ENCODE measurements at places on chromosomes 3 and 15.

DNA sequence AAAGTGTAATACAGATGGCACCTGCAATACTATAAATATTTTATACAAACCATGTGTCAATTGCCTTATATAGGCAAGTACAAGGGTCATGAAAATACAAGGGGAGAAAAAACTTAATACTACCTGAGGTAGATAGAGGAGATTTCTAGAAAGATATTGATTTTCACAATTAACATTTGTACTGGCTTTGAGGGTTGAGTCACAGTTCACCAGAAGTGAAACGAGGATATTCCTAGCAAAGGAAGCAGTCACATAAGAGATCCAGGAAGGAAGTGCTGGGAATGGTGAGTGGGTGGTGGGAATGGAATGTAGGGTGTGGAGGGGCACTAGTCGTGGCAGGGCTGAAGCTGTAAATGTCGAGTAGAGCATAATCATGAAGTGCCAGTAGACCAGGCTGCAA, 108.7 kb downstream of the P2RY1 start:
- no peak for DNase-seq

- no peak for DNase-seq
These were observed 551.8 kb downstream of the DIPK2A start for GRCh38 chr3:144523396-144523795.

GRCh38 chr3:23422517-23422851, 219.4 kb downstream of the UBE2E2 start:
- DNase-seq = no peak

- DNase-seq = no peak
These were observed 5.6 kb upstream of the RPP25 start for GRCh38 chr15:74962219-74962618.

DNA sequence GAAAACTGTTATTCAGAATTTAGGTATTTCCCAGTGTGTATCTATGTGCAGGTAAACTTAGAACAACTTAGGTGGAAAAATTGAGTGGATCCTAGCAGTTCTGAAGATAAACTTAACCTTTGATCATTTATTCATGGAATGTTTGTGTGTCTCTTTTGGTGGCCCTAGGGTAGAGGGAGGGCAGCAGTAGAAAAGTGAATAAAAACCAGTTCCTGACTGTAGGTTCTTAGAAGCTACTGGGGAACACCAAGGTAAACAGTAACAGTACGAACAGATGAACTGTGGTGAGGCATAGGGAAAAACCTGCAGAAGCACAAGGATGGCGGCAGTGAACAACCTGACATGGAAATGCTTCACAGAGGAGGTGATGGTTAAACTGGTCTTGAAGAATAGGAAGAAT, 2.5 kb downstream of the SNRK start:
- DNase-seq = no peak

DNA sequence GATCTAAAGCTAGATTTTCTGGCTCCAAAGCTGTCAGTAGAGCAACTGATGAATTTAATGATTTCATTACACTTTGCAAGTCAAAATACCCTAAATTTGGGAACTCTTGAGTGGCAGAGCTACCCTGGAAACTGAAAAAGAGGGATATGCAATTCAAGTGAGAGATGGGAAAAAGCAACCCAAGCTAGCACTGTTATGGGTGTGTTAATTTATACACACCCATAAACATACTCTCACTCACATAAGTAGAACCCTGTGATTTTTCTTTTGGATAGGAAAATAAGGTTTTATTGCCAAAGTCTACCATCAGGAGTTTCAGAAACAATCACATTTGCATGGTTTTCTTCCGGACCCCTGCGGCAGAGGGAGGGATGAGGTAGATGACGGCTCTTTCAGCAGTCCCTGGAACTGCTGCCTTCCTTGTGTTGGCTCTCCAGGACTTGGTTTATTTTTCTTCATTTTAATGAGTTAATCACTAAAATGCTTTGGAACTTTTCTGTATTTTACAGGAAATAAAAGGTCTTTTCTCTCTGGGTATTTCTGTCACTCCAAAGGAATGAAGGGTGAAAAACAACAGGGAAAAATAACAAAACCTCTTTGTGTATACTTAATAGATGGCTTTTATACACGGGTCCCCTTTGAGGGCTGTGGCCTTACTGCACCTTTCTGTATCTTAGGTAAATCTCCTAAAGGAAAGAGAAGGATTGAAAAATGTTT, 63.8 kb downstream of the TTC23 start:
- DNase-seq = no peak

GRCh38 chr3:57783186-57784088, 27.3 kb downstream of the SLMAP start:
- no peak for DNase-seq

DNA sequence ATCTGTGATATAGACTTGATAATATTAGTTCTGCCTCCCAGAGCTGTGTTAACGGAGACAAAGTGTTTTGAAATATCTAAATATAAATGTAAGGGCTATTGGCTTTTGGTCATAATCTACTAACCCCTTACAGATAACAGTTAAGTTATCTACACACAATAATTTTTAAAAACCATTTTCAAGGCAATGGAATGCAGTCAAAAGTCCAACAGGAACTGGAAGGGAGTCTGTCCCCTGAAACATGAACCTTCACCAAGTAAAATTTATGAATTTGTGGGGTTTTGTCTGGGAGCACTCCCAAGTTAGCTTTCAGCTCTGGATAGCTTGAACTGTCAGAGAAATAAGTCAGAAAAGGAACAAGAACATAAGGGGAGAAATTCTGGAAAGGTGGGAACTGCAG, 312.3 kb upstream of the ICE2 start:
- DNase-seq = no peak

- no peak for DNase-seq
These were observed 72.7 kb downstream of the NUP210 start for GRCh38 chr3:13347390-13347950.

GRCh38 chr15:81011593-81011992, 10.9 kb downstream of the TLNRD1 start:
- no peak for DNase-seq

DNA sequence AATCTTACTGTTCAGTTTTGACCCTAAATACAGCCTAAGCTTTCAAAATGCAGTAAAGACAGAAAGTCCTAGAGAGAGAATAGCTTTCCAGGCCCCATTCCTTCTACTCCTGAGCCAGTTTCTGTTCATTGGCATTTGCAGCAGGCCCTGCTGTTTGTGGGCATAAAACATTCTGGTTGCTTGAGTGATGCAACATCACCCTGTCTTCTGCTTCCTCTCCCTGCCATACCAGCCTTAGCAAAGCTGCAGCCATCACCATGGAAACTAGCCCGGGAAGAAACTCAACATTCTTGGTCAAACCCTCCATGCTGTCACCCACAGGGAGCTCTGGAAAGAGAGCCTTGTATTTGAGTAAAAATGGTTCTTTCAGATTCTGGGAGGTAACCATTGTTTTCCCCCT, 325.7 kb downstream of the MAGI1 start:
- DNase-seq = no peak

GRCh38 chr3:73808862-73809509, 184.2 kb upstream of the PDZRN3 start:
- DNase-seq = no peak

DNA sequence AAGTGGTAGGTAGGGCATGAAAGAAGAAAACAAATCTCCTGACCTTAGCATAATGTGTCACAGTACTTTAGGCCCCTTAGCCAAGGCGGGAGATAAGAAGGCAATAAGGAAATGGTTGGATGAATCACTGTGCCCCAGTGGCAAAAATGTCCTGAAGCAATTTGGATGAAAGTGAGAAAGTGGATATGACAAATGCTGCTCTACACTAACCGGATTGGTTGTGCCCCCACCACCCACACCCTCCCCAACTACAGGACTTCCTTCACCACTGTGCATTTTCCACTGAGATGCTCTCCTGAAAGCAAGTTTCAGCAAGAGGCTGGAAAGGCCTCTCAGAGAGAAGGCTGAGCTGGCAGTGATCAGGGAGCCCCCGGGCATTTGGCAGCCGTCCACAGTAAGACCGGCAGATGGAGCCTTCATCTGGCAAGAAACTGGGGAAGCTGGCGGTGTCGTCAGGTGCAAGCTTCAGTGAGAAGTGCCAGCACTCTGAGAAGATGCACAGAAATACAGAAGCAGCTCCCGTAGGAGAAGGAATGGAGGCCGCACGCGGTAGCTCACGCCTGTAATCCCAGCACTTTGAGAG, 63.8 kb downstream of the ATP1B3 start:
- no peak for DNase-seq

GRCh38 chr15:82943176-82943575, 9.3 kb downstream of the HOMER2 start:
- DNase-seq = no peak

DNA sequence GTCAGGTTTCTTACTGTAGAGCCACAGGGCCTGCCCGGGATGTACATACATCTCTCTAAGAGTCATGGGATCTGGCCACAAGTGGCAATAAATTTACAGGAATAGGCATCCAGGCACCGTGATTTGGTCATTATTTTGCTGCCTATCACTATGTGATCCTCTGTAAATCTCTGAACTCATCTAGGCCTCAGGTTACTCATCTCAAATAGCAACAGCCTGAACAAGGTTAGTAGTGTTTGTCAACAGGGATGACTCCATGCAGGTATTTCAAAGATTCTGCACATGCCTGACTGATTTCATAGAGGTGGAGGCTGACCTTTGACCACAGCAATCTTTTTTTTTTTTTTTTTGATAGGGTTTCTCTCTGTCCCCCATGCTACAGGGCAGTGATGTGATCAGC, 88.8 kb upstream of the TBL1XR1 start:
- DNase-seq = no peak

DNA sequence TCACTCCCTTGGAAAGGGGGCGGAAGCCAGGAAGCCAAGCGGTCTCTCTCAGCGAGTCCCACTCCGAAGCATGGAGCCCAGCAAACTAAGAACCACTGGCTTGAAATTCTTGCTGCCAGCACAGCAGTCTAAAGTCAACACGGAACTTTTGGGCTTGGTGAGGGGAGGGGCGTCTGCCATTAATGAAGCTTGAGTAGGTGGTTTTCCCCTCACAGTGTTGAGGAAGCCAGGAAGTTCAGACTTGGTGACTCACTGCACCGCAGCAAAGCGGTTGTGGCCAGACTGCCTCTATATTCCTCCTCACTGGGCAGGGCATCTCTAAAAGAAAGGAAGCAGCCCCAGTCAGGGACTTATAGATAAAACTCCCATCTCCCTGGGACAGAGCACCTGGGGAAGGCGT, 665.4 kb upstream of the CBLB start:
- DNase-seq = peak; percentile 17

DNA sequence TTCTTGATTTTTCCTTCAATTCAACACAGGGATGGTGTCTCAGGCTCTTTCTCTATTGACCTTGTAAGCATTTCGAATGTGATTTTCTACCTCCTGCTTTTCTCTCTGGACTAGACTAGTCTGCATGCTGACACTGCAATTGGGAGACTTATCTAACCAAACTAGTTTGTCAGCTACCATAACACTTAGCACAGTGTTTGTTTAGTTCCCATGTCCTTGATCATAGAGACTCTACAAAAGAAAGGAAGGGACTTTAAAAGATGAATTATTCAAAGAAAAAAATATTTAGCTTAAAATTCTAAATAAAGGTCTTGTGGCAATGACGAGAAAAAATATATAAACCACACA, 407.0 kb downstream of the ERC2 start:
- DNase-seq = no peak

DNA sequence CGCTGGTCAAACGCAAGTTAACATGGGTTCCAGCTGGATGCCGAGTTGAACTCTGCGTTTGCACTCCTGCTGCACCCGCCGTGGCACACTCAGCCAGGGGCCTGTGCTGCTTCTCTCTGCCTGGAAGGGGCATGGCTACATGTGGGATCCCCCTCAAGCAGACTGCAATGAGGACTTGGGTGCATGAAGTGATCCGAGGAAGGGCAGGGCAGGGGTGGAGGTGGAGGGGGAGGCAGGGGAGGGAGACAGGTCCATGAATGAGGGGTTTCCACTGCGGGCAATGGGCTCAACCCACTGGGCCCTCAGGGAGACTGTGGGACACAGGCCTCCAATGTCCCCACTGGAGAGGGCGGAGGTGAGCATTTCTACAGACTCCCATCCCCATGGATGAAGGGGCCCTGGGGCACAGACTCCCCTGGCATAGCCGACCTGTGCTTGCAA, 141.6 kb upstream of the MEF2A start:
- no peak for DNase-seq

- no peak for DNase-seq
These were observed 31.3 kb downstream of the CCDC13 start for GRCh38 chr3:42741796-42742195.

- DNase-seq = no peak
These were observed 13.1 kb downstream of the RASA2 start for GRCh38 chr3:141499965-141500364.

DNA sequence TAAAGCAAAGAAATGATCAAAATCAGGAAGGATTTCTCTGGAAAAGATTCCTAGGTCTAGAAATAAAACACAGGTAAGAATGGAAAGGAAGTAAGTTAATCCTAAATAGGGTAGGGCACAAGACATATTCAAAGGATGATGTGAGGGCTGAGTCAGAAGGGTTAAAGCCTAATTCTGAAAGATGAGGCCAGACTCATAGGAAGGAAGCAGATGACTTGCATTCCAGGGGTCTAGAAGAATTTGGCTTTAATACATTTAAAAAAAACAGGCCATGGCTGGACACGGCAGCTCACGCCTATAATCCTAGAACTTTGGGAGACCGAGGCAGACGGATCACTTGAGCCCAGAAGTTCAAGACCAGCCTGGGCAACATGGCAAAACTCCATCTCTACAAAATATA, 3.2 kb downstream of the SSR3 start:
- no peak for DNase-seq

- DNase-seq = no peak
These were observed 18.8 kb upstream of the SATB1 start for GRCh38 chr3:18443665-18444594.

- DNase-seq = no peak
These were observed 48.8 kb downstream of the MESD start for GRCh38 chr15:80940851-80941250.

GRCh38 chr3:167887096-167887495, 151.6 kb downstream of the SERPINI1 start:
- DNase-seq = no peak

DNA sequence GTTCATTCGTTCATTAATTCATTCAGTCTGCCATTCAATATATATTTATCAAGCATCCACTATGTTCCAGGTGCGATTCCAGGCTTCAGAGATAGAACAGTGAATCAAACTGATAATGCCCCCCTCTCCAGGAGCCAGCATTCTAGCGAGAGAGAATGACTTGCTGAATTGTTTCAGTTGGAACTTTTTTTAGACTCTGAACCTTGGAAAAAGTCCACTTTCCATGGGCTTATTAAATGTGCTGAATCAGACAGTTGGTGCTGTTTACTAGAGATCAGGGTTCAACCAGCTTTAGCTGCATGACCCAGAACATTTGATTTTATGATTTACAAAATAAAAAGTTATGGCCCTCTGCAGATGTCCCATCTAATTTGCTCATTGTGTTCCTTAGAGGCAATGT, 213.2 kb downstream of the THSD4 start:
- DNase-seq = no peak

GRCh38 chr3:64928683-64929082, 240.9 kb upstream of the ADAMTS9 start:
- DNase-seq = no peak

Measured in T-helper 1 cell (primary cell).